ENCODE measurements at places on chromosomes 4 and X.

- DNase-seq, result no peak
Observed at GRCh38 chr4:94995684-94996394, 238.1 kb downstream of the BMPR1B start.

DNA sequence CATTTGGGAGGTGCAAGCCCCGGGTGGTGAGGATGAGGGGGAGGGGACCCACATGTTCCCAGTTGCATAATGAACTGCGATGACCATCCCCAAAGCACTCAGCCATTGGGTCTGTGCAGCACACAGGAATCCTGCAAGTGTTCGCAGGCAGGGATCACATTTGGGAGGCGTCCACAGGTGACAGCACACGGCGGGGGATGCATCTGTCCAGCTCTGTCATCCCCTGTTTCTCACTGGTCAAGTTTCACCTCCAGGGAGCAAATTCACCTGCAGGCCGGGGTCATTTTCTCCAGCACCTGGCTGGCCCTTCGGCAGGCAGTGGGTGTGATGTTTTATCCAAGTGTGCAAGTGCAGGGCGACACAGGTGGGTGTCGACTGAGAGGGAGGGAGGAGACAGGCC lies 33.3 kb upstream of the SORCS2 start:
- no peak for DNase-seq

- no peak for DNase-seq
Observed at GRCh38 chr4:76523593-76523992, 88.6 kb downstream of the SHROOM3 start.

- DNase-seq, result no peak
Observed at GRCh38 chr4:162282684-162283083, 118.9 kb upstream of the FSTL5 start.

- no peak for DNase-seq
Observed at GRCh38 chrX:49712577-49712976, 16.8 kb upstream of the PAGE1 start.

GRCh38 chrX:110569506-110569905 lies 210.9 kb downstream of the RTL9 start:
- no peak for DNase-seq

GRCh38 chr4:141435446-141436225 lies 200.7 kb upstream of the IL15 start:
- DNase-seq, result no peak

DNA sequence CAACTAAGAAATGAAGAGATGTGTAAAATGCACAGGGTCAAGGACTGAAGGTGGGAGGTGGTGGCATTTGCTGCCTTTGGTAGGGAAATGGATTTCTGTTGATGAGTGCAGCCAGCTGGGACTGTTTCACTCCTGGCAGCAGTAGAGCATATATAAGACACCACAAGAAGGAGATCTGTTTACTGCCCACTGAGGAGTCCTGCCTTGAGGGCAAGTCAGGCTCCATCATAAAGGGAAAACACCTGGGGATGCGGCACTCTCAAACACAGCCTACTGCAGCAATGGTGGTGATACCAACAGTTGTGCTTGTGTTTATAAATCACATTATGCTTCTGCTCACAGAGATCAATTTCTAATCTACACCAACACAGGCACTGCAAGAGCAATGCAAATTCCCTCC lies 222.1 kb downstream of the TACR3 start:
- no peak for DNase-seq

GRCh38 chrX:10129229-10129628 lies 27.5 kb upstream of the CLCN4 start:
- DNase-seq, result no peak

DNA sequence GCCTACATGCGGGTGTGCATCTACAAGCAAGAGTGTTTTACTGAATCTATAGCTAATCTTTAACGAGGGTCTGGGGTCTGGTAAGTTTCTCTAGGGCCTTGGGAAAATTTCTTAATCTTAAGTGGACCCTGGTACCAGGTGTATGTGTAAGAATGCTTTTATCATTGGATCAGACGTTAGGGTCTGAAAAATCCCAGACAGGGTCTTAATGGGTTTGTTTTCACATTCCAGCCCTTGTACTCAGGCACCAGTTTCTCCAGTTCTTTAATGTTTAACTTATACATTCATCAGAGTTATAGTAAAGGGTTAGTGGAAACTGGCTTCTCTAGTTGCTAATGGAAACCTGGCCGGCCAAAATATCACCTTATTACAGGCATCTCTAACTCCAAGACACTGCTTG lies 11.6 kb downstream of the MAGEB16 start:
- DNase-seq, result no peak

DNA sequence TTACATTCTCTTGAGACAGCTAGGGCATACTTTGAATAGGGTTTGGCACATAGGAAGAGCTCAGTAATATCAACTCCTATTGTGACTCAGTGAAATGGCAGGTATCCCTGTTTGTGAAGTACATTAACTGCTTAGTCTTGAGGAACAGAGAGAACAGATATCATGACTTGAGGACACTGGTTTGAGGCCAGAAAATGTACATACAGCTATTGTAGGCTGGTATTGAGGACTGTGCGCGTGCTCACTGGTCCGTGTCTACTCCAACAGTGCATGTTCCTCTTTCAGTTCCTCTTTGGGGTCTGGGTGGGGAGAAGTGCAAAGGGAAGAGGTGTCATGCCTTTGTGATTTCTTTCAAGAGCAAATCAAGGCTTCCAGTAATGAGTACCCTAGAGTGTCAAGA lies 34.6 kb upstream of the TBC1D9 start:
- no peak for DNase-seq

GRCh38 chr4:39637221-39637585 lies 1.5 kb downstream of the SMIM14 start:
- no peak for DNase-seq

DNA sequence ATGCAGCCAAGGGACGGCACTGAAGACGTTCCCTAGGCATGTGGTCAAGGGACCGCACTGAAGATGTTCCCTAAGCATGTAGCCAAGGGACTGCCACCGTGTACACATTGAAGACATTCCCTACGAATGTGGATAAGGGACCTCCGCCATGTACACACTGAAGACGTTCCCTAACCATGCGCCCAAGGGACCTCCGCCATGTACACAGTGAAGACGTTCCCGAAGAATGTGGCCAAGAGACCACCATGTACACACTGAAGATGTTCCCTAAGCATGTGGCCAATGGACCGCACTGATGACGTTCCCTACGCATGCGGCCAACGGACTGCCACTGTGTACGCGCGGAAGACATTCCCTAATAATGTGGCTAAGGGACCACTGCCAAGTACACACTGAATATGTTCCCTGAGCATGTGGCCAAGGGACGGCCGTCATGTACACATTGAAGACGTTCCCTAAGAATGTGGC lies 48.4 kb downstream of the DHRSX start:
- DNase-seq, result no peak

DNA sequence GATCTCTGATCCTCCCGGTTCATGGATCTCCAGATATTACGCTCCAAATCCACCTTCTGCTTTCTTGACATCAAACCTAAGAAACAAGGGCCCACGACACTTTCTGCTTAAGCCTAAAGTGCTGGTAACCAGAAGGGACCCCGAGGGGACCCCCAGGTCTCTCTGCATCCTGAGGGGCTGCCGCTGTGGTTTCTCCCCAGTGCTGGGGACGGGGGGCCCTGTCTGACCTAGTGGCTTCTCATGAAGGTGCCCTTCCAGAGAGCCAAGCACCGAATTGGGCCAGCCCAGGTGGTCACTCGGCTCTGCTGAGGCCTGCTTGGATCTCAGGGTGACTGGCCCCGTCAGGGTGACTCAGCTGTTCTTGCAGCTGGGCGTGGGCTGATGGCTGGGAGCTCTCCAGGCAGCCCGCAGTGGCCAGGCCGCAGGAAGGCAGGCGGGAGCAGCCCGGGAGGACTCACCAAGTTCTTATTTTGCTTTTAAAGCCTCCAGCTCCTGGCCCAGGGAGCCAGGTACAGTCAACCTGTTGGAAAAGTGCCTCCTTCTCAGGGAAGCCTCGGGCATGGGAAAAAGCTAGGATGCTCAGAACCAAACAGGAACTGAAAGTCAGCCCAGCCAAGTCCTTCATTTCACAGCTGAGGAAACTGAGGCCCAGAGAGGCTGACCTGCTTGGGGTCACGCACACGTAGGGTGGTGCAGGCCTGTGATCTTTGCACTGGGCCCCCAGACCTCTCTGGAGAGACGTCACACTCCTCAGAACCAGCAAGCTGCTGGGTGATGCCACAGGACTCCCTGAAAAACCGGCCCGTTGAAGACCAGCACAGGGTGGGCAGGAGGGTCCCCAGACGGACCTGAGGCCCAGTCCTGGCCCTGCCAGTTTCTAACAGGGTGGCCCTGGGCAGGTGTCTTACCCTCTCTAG lies 16.7 kb downstream of the BLOC1S4 start:
- peak; percentile 90 for DNase-seq

DNA sequence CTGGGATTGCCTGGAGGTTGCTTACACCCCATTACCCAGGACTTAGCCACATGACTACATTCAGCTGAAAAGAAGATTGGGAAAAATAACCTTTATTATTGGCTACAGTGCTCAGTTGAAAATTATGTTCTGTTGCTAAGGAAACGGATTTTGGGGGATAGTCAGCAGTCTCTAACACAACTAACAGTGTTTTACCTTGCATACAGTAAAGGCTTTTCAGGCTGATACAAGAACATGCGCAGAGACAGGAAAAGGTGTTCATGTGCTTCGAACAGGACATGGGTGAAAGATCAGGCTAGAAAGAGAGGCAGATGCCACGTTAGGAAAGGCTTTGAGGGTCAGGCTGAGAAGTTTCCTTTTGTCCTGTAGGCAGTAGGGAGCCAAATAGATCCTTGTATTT lies 14.8 kb upstream of the RHOH start:
- no peak for DNase-seq

DNA sequence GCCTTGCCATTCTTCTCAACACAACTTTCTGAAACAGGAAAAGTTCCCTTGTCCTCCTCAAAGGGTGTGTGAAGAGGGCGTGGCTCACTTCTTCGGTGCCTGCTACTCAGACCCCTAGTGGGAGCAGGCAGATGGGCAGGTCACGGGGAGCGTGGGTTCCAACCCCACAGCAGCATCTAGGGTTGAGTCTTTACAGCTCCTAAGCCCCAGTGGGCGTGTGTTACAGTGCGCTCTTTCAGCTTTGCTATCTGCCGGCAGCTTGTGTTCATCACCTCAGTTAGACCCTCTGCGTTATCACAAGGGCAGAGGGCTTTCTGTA lies 57.5 kb upstream of the KLF3 start:
- no peak for DNase-seq

DNA sequence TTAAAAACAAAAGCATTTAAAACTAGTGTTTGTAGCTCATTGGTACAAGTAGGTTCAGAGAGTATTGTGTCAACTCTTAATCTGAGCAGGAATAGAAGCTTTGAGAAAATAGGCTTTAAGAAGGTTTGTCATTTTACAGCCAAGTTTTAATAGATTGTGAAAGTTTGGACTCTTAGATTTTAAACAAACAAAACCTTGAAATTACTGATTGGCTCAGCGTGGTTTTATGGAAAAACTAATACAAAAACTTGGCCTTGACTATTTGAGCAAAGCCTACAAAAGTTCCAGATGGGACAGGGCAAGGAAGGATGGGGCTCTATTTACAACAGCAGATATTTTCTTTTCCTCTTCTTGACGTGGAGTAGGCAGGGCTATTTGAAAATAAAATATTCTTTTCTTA lies 16.5 kb downstream of the ZFX start:
- no peak for DNase-seq

DNA sequence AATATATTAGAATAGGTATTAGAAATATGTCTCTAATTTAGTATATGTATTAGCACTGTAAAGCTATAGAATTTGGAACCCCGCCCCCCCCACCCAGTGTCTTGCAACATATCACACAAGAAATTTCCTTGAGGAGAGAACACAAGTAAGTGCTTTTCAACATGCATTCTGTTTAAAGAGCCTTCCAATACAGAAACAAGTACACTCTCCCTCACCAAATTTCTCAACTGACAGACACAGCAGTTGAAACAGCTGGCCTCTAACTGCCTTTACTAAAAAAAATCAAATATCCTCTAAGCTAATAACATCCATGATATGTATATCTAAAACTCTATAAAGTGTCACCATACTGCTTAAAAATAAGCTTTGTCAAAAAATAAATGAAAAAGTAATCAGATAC lies 12.4 kb downstream of the CAMK2D start:
- DNase-seq, result no peak

- no peak for DNase-seq
Observed at GRCh38 chrX:53281963-53282695, 745 bp upstream of the IQSEC2 start.

DNA sequence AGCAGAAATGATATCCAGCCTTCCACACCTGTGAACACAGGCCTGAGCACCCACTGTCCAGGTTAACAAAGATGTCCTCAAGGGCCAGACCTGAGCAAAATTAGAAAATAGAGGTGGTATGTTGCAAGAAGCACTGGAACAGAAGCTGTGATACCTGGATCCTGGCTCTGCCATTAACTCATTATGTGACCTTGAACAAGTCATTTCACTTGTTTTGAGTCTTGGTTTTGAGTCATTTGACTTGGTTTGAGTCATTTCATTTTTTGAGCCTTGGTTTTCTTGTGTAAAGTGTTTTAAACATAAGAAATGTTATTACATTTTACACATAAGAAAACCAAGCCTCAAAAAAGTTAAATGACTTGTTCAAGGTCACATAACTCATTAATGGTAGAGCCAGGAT lies 2.9 kb upstream of the NWD2 start:
- DNase-seq, result no peak

GRCh38 chr4:183591301-183591700 lies 67.7 kb downstream of the RWDD4 start:
- DNase-seq, result no peak

GRCh38 chr4:153027866-153028265 lies 91.7 kb downstream of the FHDC1 start:
- DNase-seq, result no peak

GRCh38 chr4:34181311-34181841 lies 2062.9 kb downstream of the ARAP2 start:
- DNase-seq, result no peak

DNA sequence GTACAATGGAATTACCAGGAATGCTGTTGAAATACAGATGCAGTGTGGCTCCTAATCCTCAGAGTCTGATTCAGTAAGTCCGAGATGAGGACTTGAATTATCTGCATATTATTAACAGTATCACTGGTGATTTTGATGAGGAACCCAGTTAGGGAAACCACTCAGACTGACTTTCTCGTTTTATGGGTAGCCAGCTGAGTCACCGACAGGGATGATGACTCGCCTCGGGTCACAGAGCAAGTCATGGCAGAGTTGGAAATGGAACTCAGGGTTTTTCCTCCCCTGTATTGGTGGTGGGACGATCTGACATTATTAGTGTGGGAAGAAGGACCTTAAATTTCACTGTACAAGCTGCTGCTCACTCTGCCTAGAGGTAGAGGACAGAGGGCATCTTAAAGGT lies 51.3 kb downstream of the RTL9 start:
- DNase-seq, result no peak

- DNase-seq, result no peak
Observed at GRCh38 chr4:4782969-4783368, 76.5 kb upstream of the MSX1 start.

- DNase-seq, result no peak
Observed at GRCh38 chr4:81003597-81004111, 26.9 kb upstream of the BMP3 start.

- no peak for DNase-seq
Observed at GRCh38 chrX:101108284-101108683, 10.3 kb downstream of the CENPI start.
